ENCODE measurements at places on chromosomes 6 and 20.

DNA sequence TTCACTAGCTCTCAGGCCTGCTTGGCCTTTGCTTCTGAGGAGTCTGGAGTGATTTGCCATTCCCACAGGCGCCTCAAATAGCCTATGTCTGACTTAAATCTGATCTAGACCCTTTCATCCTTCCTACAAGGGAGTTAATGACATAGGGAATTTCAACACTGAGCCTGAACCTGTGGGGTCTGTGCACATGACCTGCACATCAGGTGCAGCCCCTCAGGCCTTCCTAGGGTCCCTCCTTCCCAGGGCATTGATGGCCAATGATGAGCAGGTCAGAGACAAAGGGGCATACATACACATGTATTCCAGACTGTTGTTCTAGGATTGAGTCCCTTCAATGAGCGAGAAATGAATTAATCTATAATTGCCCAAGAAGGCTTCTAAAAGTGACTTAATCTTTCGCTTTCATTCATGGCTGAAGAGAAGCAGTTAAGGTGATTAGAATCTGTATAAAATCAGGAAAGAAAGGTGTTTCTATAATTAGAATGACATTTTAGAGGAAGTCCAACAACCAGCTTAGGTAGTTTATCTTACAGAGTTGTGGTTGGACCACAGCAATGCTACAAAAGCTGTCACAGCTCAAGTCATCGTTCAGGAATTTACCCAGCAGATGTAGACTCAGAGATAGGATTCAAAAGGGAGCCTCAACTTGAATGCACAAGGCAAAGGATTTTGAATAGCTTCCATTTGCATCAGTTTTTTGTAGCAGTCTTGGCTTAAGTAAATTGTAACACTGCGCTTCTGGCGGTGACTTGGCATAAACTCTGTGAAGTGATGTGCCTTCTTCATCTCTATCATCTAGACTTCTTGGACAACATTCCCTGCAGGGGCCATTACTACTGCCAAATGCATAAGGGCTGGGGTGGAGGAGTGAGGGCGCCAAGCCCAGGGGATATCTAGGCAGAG lies 27.0 kb upstream of the TBC1D7 start:
- H3K4me3 ChIP-seq, result no peak overlapping the region
- peaks cover 27% of the 10 kb centered on the region for H3K4me1 ChIP-seq
- no peak for DNase-seq
- H3K27me3 ChIP-seq, result no peaks in the 10 kb centered on the region
- peak overlapping the region; percentile 76 for H3K27ac ChIP-seq
- H3K36me3 ChIP-seq, result no peaks in the 10 kb centered on the region

- H3K27me3 ChIP-seq, result peaks cover 27% of the 10 kb centered on the region
- no peak overlapping the region for H3K4me3 ChIP-seq
- no peaks in the 10 kb centered on the region for H3K36me3 ChIP-seq
These were observed 108.9 kb downstream of the SNX5 start for GRCh38 chr20:17859616-17860232.

GRCh38 chr6:157558487-157559200 lies 177.7 kb downstream of the ZDHHC14 start:
- no peaks in the 10 kb centered on the region for H3K27me3 ChIP-seq
- H3K4me3 ChIP-seq, result no peak overlapping the region
- no peak for DNase-seq
- no peaks in the 10 kb centered on the region for H3K36me3 ChIP-seq

DNA sequence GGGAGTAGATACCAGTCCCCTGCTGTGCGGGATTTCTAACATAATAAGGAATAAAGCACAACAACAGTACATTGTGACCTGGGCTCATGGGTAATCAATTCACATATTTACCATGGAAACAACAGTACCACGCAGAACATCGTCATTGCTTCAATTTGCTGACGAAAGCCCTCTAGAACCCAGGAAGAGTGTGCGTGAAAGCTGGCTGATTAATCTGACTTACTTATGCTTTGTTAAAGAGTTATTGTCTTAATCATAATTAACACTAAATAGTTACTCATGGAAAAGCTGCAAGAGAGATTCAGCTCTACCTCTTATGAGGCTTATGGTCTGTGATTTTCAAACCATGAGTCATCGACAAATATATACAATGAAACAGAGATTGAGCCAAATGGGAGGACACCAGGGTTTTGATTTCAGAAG lies 644.3 kb upstream of the AGPAT4 start:
- DNase-seq, result no peak
- no peaks in the 10 kb centered on the region for H3K36me3 ChIP-seq
- no peak overlapping the region for H3K4me3 ChIP-seq

DNA sequence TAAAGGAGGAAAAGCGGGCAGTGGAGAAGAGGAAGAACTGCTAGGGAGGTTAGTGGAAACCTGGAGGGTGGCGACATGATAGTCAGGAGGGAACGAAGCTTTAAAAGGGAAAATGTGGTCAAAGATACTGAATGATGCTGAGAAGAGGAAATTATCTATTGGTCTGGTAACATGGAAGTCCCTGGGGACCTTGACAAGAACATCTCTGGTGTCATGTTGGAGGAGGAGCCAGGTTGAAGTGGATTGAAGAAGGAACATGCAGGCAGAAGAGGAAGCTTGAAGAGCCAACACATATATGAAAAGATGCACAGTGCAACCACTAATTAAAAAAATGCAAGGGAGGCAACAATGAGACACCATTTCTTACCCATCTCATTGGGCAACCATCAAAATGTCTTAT lies 251.9 kb upstream of the RNF24 start:
- H3K36me3 ChIP-seq, result no peaks in the 10 kb centered on the region
- H3K4me3 ChIP-seq, result no peak overlapping the region
- H3K4me1 ChIP-seq, result no peaks in the 10 kb centered on the region

GRCh38 chr20:39036851-39037250 lies 74.7 kb downstream of the DHX35 start:
- peaks cover 2% of the 10 kb centered on the region for H3K4me1 ChIP-seq
- DNase-seq, result no peak
- no peaks in the 10 kb centered on the region for H3K27me3 ChIP-seq
- no peak overlapping the region for H3K4me3 ChIP-seq
- H3K36me3 ChIP-seq, result peaks cover 14% of the 10 kb centered on the region

GRCh38 chr6:17490724-17491123 lies 97.3 kb downstream of the CAP2 start:
- no peaks in the 10 kb centered on the region for H3K27me3 ChIP-seq
- no peaks in the 10 kb centered on the region for H3K36me3 ChIP-seq
- no peak overlapping the region for H3K27ac ChIP-seq
- DNase-seq, result no peak
- H3K4me3 ChIP-seq, result no peak overlapping the region

- no peaks in the 10 kb centered on the region for H3K4me1 ChIP-seq
- no peaks in the 10 kb centered on the region for H3K27me3 ChIP-seq
- no peaks in the 10 kb centered on the region for H3K36me3 ChIP-seq
- no peak overlapping the region for H3K4me3 ChIP-seq
- no peak overlapping the region for H3K27ac ChIP-seq
These were observed 553.1 kb upstream of the MAN1A1 start for GRCh38 chr6:119902681-119903080.

DNA sequence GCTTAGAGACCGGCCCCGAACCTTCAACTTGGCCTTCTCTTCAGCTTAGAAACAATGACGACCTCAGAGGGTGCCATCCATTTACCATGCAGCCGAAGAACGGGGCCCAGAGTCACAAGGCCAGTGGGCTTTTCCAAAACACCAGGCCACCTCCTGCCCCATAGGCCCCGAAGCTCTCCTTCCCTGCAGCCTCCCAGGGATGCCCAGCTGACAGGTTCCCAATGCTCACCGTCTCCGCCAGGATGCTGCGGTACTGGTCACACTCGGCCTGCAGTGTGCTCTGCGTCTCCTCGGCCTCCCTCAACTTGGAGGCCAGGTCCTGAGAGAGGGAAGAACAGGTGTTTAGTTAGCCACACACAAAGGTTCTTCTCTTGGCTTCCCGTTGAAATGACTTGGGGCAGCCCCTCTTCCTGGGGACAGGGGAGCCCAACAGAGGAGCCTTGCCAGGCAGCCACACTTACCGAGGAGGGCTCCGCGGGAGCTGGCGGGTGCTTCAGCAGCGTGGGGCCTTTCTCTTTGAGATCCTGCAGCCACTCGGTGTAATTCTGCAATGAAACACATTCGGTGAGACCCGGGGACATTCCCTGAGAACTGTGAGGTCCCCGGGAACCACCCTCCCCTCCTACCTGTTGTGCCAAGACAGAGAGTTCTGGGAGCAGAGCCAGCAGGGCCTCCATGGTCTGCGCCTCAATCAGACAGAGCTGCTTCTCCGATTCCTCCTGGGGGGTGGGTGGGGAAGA lies 51.5 kb downstream of the DSTN start:
- H3K4me3 ChIP-seq, result no peak overlapping the region
- H3K4me1 ChIP-seq, result no peaks in the 10 kb centered on the region
- H3K36me3 ChIP-seq, result peaks cover 65% of the 10 kb centered on the region
- peak; percentile 3 for DNase-seq
- H3K27me3 ChIP-seq, result no peaks in the 10 kb centered on the region
- H3K27ac ChIP-seq, result no peak overlapping the region

GRCh38 chr6:162198925-162199324 lies 528.6 kb downstream of the PRKN start:
- H3K36me3 ChIP-seq, result no peaks in the 10 kb centered on the region
- H3K27me3 ChIP-seq, result no peaks in the 10 kb centered on the region

DNA sequence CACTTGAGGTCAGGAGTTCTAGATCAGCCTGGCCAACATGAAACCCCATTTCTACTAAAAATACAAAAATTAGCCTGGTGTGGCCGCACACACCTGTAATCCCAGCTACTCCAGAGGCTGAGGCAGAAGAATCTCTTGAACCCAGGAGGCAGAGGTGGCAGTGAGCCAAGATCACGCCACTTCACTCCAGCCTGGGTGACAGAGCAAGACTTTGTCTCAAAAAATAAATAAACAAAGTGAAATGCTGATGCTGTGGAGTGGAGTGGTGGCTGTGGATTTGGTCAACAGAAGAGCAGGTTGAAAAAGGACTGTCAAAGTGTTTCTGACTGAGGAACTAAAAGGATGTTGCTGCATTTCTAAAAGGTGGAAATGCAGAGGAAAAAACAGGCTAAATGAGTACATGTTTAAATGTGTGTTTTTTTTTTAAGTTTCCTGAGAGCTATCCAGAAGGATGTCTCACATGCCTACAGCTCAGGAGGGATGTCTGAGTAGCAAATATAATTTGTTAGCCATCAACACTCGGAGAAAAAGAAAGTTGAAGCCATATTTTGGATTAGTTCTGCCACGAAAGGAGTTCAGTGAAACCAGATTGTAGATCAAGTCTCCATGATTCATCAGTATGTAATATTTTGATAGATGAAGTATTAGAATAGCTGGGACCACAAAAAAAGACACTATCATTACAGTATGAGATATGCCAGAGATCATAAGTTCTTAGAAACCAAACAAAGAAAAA lies 621.1 kb upstream of the ADGRB3 start:
- no peaks in the 10 kb centered on the region for H3K36me3 ChIP-seq
- H3K27ac ChIP-seq, result no peak overlapping the region

DNA sequence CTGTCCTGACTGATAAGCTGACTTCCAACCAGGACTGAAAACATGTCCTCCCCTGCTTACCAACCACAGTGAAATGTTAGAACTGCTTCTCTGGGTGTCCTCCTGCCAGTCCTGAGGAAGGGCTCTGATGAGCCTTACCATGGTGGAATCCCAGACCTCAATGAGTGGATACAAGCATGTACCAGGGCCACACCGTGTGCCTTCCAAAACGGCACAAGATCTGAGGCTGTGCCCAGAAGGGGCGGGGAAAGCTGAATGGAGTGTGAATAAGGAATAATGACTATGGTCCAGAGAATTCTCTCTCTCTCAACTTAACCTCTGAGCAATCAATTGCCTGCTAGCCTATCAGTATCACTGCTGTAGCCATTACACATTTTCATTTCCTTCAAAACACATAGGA lies 51.7 kb downstream of the PDE10A start:
- no peak overlapping the region for H3K4me3 ChIP-seq
- no peak overlapping the region for H3K27ac ChIP-seq
- no peaks in the 10 kb centered on the region for H3K27me3 ChIP-seq
- no peak for DNase-seq

GRCh38 chr20:52974179-52974594 lies 2.0 kb downstream of the TSHZ2 start:
- H3K27ac ChIP-seq, result peak overlapping the region; percentile 78
- peaks cover 11% of the 10 kb centered on the region for H3K27me3 ChIP-seq
- no peaks in the 10 kb centered on the region for H3K36me3 ChIP-seq
- H3K4me1 ChIP-seq, result no peaks in the 10 kb centered on the region
- H3K4me3 ChIP-seq, result no peak overlapping the region
- peak; percentile 42 for DNase-seq

DNA sequence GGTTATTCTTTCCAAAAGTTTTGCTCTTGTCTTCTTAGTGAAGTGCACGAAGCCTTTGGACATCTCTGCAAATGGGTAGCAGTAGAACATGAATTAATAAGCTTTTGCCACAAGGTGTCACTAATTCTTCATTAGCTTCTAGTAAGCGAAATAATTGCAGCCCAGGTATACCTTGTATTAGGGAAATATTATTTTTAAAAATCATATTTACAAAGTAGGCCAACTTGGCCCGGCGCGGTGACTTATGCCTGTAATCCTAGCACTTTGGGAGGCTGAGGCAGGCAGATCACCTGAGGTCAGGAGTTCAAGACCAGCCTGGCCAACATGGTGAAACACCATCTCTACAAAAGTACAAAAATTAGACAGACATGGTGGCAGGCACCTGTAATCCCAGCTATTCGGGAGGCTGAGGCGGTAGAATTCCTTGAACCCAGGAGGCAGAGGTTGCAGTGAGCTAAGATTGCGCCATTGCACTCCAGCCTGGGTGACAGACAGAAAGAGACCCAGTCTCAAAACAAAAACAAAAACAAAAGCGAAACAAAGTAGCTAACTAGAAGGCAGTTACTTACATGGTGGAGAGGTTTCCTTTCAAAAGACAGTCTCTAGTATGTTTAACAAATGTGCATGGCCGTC lies 8.8 kb upstream of the RSPH3 start:
- peak; percentile 8 for DNase-seq
- peaks cover 7% of the 10 kb centered on the region for H3K4me1 ChIP-seq
- H3K36me3 ChIP-seq, result no peaks in the 10 kb centered on the region
- H3K27me3 ChIP-seq, result no peaks in the 10 kb centered on the region
- H3K4me3 ChIP-seq, result no peak overlapping the region

DNA sequence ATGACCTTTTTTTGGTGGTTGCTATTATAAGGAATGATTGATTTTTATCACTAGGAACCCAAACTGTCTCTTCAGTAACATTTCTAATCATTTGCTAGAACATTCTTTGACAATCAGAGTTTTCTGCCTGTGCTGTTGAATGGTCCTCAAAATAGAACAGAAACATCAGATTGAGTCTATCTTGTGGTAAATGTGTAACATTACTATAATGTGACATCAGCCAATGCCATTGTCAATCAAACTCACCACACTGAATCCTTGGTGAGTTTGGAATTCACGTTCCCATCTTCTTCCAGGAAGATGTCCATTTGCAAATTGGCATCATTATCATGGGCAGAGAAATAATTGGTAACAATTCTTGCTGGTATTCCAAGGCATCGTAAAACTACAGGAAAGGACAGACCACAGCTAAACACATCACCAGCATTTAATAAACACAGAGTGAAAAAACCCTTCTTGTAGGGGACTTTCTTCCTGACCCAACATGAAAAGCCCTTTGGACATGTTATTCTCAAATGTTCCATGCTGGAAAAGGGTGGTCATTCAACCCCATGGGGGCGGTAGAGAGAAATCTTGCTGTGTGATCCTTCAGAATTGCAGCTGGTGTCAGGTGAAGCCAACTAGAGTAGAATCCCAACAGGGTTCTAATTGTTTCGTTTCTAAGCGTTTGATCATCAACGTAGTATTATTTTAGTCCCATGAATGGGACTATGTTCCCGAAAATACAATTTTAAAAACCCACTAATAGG lies 98.5 kb downstream of the F13A1 start:
- H3K4me1 ChIP-seq, result no peaks in the 10 kb centered on the region
- no peaks in the 10 kb centered on the region for H3K36me3 ChIP-seq
- no peaks in the 10 kb centered on the region for H3K27me3 ChIP-seq
- DNase-seq, result peak; percentile 17
- no peak overlapping the region for H3K4me3 ChIP-seq
